Tibial artery (tissue), 4 donors: ENCODE measurements at places on chromosomes 11 and 22.
A peak's percentile ranks its signal among the peaks of the same experiment; 100 is the strongest.

DNA sequence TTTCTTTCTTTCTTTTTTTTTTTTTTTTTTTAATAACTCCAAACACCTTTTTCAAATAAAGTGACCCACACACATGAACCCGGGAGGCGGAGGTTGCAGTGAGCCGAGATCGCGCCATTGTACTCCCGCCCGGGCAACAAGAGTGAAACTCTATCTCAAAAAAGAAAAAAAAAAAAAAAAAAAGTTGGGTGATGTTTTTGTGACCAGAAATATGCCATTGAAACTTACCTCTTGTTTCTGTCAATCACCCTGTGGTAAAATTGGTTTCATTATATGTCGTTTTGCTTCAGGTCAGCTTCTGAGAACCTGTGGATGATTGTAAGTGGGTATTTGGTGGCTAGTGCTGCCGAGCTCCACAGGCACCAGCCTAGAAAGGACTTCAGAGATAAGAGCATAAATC is 238.8 kb downstream of the TBC1D22A start:
- no peak for DNase-seq

DNA sequence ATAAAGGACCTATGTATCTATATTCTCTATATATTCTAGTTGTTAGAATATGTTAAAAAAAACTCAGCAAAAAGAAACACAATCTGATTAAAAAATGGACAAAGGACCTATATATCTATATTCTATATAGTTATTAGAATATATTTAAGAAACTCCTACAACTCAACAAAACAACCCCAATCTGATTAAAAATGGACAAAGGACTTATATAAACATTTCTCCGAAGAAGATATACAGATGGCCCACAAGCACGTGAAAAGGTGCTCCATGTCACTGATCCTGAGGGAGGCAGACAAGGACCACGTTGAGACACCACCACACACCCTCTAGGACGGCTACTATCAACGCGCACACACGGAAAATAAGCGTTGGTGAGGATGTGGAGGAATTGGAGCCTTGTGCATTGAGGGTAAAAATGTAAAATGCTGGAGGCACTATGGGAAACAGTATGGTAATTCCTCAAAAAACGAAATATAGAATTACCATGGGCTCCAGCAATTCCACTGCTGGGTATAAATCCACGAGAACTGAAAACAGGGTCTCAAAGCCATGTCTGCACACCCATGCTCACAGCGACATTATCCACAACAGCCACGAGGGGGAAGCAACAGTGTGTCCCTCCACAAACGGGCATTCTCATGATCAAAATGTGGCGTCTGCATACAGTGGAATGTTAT is 22.7 kb downstream of the YPEL1 start:
- peak; percentile 80 for DNase-seq

- no peak for DNase-seq
Measured at GRCh38 chr11:61375761-61376108, 13.6 kb downstream of the TMEM138 start.

- peak; percentile 19 for DNase-seq
Measured at GRCh38 chr11:47399860-47400767, 8.3 kb upstream of the SLC39A13 start.

- DNase-seq, result no peak
Measured at GRCh38 chr22:19681863-19682245, 32.4 kb upstream of the SEPTIN5 start.

DNA sequence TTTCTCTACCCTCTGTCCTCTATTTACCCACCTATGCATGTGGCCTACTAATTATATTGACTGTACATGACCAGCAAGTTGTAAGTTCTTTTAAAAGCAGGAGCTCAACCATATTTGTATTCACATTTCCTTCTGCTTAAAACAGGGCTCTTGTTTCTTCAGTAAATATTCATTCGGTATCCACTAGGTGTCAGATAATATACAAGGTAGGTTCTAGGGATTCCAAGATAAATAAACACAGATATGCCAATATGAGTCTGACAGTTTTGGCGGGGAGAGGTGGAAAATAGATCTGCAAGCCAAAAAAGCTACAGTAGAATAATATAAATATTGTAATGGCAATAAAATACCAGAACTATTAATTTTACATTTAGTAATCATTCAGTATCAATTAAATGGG is 15.3 kb upstream of the RAB30 start:
- no peak for DNase-seq

DNA sequence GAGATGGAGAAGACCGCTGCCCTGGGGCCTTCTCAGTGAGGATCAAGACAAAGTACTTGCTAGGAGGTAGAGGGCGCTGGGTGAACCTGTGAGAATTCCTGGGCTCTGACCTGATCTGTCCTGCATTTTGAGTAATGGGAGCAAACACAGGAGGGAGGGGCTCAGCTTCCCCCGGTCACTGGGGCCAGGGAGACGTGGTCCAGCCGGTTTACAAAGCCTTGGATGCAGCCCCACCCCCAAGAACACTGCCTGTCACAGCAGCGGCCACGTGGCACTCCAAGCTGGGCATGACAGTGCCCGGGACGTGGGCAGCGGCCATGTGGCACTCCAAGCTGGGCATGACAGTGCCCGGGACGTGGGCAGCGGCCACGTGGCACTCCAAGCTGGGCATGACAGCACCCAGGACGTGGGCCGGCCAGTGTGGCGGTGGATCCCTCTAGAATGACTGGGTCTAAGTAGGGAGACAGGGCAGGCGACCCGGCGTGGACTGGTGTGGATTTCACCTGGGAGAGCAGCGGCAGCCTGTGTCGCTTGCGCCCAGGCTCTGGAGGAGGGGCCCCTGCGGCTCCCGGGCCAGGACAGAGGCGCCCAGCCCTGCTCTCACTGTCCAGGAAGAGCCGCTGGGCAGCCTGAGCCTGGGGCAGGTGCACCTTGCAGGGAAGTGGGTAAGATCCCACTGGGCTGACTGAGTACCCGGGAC is 2.5 kb upstream of the TTLL8 start:
- DNase-seq, result no peak

DNA sequence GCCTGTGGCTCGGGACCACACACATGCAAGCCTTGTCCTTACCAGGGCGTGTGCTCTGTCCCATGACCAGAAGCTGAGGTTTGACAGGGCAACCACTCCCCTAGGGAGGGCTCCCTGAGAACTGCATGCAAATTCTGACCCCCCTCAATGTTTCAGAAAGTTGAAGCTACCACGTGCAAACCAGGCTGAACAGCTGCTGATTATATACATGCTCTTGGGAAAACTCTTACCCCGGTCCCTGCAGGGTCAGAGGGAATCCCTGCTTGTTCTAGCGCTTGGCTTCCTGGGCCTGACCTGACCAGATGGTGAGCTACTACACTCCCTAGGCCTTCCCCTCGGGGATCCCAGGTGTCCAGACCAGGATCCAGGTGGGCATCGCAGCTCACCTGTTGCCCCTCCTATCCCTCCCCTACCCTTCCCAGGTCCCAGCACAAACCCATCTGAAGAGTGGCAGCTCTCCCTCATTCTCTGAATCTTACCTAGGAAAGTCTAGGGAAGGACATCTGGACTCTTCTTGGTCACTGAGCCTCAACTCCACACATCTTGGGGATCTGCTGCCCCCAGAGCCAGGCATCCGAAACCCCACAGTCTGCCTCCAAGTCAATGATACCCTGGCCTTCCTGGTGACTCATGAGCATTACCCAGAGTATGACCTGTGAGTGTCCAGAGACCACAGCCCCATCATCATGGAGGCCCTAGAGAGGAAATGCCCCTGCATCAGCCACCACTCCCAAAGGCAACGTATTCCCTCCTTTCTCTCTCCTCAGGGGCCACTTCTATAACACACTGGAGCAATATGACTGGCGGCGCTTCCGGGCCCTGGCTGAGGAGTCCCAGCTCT is 61.5 kb downstream of the BTG4 start:
- DNase-seq, result no peak

GRCh38 chr11:66694732-66695207 is 17.1 kb upstream of the RBM4B start:
- DNase-seq, result peak; percentile 93

DNA sequence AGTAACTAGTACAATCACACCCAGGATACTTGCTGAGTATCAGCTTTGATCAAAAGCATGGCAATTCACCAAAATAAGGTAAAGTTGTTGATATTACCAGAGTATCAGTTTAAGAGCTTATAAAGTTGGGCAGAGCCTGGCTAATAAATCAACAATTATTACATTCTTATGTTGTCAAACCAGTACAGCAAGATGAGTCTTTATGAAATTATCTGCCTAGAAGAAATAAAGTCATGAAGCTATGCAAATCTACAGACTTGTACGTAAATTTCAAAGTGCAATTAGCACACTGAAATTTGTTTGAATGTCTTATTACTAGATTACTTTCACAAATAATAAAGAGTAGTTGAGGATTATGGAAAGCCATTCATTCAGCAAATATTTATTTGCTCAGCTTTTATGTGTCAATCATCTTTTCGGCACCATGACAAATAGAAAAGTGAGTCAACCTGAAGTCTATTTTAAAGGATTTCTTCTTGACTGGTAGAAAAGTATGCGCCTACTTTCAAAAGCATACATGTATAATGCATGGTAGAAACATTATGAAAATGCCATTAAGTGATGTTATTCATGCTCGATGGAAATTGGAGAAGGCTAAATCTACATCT is 5.0 kb upstream of the ANO3 start:
- no peak for DNase-seq

DNA sequence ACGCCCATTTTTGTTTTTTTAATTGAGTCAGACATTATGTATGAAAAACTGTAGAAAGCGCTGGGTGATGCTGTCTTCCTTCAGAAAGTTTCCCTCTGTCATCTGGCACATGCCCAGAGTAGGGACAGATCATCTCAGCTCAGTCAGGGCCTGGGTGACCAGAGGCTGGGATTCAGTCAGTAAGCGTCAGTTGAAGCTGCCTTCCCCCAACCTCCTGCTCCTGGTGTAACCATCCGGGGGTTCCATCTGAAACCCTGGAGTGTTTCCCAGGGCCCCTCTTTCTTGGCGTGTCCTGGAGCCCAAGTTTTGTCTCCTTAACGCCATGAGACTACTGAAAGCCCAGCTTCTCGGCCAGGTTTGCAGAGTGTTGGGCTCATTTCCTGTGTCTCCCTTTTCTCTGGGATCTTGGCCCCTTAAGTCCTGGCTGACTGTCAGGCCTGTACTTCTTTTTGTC is 10.7 kb downstream of the PPFIA1 start:
- no peak for DNase-seq

GRCh38 chr11:118115048-118115447 is 28.3 kb upstream of the SMIM35 start:
- DNase-seq, result no peak

DNA sequence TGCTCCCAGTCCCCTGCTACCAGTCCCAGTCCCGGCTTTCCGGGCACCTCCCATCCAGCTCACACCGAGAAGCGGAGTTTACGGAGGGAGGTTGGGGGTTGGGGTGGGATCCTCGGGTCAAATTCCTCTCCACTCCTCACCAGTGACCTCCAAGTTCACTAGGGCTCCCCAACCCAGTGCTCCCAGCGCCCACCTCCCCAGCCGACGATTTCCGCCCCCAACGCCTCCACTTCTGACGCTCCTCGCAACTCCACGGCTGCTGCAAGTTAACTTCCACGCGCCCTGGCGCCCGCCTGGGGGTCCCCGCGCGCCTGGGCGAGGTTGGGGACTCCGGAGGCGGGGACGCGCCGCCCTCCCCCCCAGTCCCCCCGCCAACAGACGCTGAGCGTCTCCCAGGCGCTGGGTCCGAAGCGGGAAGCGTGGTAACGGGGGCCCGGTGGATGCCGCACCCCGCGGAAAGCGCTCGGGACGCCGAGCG is 526 bp downstream of the TPST2 start:
- DNase-seq, result no peak

DNA sequence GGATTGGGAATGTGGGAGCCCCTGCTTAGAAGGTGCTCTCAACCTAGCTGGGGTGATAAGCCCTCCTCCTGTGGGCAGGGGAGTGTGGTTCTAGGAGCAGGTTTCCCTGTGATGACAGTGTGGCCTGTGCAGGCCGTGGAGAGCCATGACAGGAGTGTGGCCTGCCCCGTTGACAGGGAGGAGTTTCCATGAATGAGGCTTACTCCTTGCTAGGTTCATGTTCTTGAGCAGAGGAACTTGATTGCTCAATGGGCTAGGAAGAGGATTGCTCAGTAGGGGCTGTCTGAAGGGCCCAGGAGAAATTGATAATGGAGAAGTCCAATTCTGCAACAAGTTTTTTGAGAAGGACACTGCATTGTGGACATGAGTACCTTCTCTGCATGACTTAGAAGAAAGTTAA is 92.0 kb downstream of the PPP6R3 start:
- no peak for DNase-seq

GRCh38 chr11:126768702-126769101 is 231.9 kb downstream of the KIRREL3 start:
- DNase-seq, result no peak

GRCh38 chr11:130511765-130512164 is 63.3 kb downstream of the ADAMTS15 start:
- no peak for DNase-seq

DNA sequence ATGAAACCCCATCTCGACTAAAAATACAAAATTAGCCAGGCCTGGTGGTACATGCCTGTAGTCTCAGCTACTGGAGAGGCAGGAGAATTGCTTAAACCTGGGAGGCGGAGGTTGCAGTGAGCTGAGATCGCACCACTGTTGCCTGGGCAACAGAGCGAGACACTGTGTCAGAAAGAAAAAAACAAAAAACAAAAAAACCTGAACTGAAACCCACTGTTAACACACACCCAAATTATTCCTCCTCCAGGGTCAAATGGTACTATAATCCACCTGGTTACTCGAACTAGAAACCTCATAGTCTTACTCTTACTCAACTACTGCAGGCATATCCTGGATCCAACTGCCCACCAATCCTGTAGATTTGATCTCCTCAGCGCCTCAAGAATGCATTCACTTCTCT is 35.5 kb downstream of the USP28 start:
- DNase-seq, result no peak

DNA sequence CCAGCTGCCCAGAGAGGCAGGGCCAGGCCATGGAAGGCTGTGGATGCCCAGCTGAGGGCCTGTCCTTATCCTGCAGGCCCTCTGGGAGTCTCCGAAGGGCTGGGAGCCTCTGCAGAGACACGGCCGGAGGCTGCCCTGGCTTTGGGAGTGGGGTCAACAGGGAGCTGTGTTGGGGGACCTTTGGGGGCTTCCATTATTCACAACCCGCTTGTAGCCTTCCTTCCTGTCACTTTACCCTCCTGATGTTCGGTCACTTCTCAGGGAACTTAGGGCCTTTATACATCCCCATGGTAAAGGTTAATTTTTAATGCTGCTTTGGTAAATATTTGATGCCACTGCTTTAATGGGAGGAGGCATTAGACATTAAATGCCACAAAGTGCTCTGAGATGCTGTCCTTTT is 44.9 kb downstream of the SHISAL1 start:
- DNase-seq, result no peak

GRCh38 chr22:33710326-33710725 is 209.9 kb downstream of the LARGE1 start:
- no peak for DNase-seq

GRCh38 chr11:20360650-20361049 is 2.9 kb upstream of the HTATIP2 start:
- DNase-seq, result no peak

DNA sequence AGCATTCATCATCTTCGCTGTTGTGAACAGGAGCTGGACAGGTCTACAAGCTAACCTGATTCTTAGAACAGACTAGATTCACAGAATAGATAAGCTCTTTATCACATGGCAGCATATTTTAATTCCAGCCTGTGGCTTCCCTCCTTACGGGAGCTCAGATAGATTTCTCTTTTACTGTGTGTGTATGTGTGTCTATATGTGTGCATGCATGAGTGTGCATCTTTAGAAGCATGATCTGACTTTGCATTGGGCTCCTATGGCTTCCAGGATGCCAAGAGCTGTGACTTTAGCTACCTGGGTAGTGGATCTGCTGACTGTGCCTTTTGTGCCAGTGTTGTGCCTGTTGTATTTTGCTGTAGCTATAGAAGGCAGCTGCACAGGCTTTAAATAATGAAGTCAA is 44.3 kb downstream of the ZNRF3 start:
- DNase-seq, result no peak
